RCC 7860 (cell line): ENCODE measurements at places on chromosomes 2 and 18.

DNA sequence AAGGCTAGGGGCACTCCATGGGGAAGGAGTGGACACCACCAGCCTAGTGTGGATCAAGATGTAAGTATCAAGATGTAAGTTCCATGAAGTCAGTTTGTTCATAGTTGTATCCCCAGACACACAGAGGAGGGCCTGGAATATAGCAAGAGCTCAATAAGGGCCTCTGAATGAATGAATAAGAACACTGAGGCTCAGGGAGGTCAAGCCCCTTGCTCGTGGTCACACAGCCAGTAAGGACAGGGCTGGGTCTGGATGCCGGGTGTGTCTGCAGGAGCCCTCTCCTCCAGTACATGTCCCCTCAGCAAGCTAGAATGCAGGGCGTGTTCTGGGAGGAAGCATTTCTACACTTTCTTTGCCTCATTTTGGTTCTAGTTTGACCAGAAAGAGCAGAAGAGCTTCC lies 2.9 kb downstream of the RUFY4 start:
- no peak for DNase-seq

DNA sequence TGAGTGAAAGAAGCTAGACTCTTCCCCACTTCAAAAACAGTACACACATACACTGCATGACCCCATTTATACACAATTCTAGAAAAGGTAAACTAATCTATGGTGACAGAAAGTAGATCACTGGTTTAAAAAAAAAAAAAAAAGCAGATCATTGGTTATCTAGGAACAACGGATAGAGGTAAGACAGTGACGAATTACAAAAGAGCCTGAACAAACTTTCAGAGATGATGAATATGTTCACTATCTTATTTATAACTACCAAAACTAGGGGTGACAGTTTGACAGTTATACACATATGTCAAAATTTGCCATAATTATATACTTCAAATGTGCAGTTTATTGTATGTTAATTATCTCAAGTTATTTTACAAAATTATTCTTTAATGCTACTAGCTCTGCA lies 27.5 kb downstream of the MAP3K2 start:
- no peak for DNase-seq

DNA sequence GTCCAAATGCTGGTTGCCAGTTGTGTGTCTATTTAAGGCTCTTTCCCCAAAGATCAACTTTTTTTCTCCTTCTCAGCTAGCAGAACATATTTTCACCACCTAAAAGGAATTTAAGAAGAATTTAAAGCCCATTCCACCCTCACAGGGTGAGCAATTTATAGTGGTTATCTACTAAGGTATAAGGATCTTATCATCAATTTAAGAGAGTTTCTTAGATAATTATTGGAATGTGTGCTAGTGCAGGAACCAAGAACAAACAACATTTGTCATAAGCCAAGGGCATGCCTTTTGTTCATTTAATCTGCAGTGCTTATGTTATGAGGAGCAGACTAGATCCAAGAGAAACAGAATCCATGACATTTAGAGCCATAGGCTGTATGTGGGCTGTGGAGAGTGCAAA lies 37.2 kb downstream of the NLRC4 start:
- DNase-seq = no peak

DNA sequence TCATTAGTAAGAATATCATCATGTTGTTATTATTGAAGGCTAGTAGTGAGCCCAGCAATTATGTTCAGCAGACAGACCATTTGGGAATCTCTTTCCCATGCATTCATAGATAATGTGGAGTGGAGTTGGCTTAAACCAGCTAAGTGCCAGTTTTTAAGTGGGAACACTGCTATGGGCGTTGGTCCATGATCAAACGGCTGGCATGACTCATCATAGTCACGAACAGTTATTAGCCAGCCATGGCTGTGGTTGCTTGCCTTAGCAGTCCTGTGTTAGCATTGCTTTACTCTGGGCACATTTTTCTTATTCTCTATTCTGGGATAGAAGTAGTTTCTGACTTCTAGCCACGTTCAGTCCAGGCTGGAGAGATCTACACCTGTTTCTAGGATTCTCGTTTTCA lies 17.7 kb downstream of the EIF4E2 start:
- peak; percentile 61 for DNase-seq

- peak; percentile 30 for DNase-seq
These were observed 957.1 kb upstream of the CHAC2 start for GRCh38 chr2:52810460-52810859.

GRCh38 chr18:44409071-44409470 lies 271.6 kb upstream of the SETBP1 start:
- DNase-seq = no peak

GRCh38 chr2:166057370-166058164 lies 70.3 kb downstream of the SCN1A start:
- no peak for DNase-seq

DNA sequence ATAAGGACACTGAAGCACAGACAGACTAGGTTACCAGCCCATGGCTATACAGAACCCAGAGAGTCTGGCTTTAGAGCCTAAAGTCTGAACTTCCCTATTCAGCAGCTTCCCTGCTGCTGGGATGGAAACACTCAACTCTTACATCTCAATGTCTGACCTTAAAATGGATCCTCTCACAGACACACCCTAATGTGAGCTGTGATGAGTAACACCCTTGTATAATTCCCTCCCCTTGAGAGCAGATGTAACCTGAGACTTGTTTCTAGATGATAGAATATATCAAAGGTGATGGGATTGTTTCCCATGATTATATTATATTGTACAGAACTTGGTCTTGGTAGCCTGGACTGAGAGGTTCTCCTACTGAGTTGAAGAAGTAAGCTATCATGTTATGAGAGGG lies 577.1 kb upstream of the KLHL29 start:
- no peak for DNase-seq

DNA sequence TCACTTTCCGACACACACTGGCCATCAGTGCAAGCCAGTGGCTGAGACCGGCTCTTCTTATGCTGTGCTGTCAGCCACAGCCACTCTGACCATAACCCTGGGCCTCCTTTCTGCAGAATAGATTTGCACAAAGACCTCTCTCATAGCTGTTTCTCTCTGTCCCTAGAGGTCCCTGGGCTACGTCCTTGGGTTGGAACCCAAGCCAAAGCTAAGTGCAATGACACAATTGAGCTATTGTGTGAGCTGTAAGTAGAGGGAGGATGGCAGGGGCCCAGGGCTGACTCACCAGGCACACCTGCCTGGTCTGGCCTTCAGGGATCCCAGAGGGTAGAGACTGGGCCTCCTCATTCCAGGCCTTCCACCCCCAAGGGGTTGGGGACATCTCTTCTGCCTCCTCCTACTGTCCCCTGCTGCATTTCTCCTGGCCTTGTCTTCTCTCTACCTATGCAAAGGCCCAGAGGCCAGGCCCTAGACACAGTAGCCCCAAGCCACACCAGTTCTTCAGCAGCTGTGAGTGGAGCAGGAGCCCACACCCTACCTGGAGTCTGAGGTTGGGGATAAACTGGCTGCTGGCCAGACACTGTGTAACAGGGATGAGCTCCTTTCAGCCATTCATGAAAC lies 174.6 kb downstream of the NCK2 start:
- DNase-seq = no peak

- DNase-seq = no peak
These were observed 4.3 kb downstream of the THAP4 start for GRCh38 chr2:241632478-241633325.

DNA sequence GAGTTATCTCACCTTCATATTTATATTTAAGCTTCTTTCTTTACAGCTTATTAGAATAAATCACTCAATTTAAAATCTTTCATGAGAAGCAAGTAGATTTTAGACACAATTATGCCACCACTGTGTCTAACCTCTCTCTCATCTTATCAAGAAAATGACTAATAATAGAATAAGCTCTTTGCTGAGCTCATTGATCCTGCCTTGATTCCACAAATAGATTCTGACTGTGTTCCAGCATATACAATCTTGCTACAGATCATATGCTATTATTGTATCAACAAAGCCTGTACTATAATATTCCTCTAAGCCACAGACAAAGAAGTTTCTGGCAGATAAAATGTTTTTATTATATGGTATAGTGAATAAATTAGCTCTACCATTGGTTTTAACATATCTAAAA lies 168.7 kb upstream of the GULP1 start:
- DNase-seq = no peak

DNA sequence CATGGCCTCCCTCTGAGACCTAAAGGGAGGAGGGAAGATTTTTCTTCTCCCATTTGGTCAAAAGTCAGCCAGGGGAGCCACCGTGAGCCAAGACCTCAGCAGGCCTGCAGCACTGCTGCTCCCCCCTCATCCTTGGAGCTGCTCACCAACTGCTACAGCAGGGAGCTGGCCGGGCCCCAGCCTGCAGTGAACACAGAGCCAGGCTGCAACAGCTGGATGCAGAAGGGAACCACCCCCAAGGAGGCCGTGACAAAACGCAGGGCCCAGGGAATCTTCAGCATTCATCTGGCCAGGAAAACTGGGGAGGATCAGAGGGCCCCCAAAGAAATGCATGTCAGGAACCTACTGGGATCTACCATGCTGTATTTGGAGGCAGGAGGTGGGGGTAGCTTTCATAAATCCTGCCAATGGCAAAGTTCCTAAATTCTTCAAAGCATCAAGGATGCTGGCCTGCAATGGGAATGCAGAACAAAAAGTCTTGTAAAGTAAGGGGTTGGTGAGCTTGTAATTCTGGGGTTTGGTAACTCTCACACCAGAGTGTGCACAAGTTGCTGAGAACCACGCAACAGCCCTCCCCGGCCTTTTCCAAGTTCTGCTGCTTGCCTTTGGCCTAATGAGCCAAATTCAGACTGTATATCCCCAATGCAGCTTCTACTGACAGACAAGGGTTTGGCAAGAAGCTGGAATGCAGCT lies 61.0 kb downstream of the CACNB4 start:
- no peak for DNase-seq

GRCh38 chr2:239008677-239009588 lies 161.0 kb downstream of the TWIST2 start:
- DNase-seq = no peak

DNA sequence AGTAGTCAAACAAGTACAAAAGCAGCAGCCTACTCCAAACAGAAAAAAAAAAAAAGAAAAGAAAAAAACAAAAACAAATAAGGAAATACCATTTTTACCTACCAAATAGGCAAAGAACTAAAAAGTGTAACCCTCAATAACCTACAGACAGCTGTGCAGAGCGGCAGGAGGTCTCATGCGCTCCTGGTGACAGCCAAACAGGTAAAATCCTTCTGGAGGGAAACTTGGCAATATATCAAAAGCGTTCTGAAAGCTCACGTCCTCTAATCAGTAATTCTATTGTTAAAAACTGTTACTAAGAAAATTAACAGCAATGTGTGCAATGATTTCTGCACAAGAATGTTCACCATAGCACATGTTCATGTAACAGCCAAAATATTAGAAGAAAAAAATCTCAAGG lies 105.6 kb downstream of the AFF3 start:
- DNase-seq = no peak

DNA sequence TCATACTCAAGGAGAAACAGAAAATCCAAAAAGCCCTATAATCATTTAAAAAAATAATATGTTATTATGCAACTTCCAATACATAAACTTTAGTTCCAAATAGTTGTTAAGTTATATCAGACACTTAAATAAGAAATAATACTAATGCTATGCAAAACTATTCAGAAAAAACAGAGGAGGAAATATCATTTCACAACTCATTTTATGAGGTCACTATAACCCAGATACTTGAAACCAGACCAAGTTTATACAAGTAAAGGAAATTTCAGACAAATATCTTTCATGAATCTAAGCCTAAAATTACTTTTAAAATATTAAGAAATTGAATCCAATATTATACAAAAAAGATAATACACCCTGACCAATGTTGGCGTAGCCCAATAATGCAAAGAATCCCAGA lies 260.8 kb downstream of the CD226 start:
- DNase-seq = no peak

DNA sequence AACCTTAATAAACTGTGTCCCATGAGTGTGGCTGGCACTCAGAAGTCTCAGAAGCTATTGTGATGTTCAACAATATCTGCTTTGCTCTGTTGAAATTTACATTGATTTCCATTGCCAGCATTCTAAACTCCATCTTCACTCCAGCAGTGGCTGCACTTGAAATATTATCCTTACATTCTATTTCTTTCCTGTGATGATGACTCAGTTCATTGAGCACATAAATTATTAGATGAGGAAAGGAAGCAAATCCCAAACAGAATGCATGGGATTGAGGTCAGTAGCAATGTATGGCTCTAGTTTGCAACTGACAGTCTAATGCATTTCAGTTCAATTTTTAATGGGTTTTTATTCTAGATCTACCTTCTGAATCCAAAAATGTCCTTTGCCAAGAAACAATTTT lies 92.4 kb upstream of the TTN start:
- DNase-seq = no peak

DNA sequence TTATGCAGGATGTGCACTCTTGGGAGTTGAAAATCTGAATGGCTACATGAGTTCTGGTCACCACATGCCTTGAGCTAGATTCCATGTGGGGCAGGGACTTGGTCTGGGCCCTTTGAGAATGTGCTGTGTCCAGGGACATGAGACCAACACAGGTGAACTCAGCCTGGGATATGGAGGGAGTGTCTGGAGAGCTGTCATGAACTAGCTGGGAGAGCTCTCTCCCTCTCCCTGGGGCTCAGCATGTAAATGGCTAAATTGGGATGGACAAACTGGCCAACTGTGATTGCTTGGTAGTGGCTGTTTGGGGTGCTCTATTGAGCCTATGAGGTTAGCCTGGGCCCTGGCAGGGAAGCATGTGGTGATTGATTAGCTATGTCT lies 105.1 kb upstream of the HS6ST1 start:
- no peak for DNase-seq

DNA sequence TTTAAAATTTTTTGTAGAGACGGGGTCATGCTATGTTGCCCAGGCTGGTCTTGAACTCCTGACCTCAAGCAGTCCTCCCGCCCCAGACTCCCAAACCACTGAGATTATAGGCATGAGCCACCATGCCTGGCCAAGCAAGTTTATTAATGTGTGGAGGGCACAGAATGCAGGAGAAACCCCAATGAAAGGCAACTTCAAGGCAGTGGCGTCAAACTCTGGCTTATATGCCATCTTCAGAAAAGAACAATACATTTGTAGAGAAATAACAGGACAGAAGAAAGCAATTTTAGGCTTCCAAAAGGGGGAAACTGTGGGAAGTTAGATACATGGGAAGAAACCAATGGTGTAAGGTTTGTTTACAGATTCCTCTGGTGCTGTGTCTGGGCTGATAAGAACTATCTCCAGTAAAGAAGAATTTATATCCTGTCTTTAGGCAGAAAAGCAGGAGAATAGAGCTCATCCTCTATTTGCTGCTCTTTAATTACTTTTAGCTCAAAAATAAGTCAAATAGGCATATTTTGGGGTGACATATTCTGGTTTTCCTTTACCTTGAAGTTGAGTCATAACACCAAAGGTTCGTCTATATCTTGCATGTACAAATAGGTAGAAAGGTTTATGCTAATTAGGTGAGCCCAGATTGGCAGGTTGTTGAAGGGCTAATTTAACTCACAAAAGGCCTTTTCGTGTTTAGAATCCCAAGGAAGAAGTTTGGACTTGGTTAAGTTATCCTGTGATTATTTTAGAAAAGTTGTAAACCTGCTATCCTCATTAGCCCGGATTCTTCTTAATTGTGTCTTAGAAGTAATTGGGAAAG lies 26.0 kb upstream of the TMEM214 start:
- no peak for DNase-seq

- no peak for DNase-seq
These were observed 90.7 kb downstream of the PDCL3 start for GRCh38 chr2:100653449-100654035.

GRCh38 chr18:24177499-24178133 lies 38.8 kb downstream of the CABYR start:
- no peak for DNase-seq
